ENCODE measurements at places on chromosomes 16 and 17.

DNA sequence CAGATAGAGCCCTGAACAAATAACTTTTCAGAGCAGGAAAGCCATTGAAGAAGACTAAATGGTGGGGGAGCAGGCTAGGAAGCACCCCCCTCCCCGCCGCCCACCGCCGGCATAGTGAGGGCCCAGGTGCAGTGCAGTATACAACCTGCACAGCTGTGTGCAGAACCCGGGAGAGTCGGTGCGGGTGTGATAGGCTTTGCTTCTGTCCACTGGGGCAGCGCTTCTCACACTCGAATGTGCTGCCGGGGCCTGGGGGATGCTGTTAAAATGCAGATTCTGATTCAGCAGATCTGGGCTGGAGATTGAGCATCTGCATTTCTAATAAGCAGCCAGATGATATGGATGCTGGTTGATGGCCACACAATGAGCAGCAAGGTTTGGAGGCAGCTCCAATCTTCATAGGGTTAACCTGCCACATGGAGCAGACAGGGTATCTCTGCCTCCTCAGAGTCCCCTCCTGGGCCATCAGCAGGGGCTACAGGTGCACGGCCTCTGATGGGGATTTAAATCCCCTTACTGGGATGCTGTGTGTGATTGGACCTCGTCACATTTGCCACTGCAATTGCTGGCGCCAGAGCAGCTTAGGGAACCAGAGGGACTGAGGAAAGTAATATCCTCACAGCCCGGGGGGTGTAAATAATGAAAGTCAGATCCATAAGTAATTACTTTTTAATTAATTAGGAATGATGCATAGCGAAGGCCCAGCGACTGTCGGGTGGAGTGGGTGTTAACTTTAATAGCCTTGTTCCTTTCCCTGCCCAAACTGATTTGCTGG lies 172.0 kb upstream of the RPL38 start:
- DNase-seq: no peak

- no peak for DNase-seq
Measured at GRCh38 chr17:61322325-61323002, 77.2 kb upstream of the TBX2 start.

DNA sequence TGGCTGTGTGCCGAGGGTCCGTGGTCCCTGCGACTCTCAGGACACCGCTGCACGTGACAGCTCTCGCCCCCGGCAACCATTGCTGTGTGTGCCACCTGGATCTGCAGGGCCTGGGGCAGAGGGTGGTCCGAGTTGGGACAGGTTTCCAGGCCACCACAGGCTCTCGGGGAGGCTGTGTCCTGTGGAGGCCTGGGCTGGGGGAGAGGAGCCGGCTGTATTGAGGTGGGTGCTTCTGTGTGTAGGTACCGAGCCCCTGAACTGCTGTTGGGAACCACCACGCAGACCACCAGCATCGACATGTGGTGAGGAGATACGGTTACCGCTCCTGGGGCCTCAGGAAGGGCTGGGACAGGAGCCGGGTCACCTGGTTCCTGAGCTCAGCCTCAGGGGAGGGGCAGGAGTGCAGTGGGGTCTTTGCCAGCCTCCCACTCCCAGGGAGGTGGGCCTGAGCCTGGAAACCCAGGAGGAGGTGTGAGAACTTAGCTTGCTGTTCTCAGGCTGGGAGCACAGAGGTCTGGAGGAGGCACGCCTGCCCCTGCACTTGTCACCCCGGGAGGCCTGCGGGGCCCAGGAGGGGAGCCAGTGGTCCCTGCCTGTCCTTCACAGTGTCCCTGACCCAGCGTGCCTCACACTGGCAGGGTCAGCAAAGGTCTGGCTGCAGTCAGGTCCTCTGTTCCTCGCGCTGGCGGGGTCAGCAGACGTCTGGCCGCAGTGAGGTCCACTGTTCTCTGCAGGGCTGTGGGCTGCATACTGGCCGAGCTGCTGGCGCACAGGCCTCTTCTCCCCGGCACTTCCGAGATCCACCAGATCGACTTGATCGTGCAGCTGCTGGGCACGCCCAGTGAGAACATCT lies 7.3 kb downstream of the SPATA2L start:
- DNase-seq: no peak

DNA sequence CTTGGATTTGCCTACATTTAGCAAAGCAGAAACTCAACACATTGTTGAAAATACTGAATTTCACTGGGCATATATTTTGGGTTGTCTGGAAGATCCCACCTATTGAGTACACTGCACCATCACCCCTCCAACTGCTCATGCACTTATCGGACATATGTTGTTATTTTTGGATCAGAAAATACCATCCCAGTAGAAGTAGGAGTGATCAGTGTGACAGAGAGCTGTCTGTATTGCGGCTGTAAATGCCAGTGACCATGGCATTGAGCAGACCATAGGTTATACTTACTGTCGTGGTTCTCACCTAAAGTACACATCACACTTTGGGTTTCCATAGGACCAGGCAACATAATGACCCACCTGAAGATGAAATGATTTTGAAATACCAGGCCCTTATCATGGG lies 264.7 kb downstream of the CDH13 start:
- DNase-seq: no peak

- no peak for DNase-seq
Measured at GRCh38 chr16:51821527-51821926, 670.5 kb upstream of the SALL1 start.

DNA sequence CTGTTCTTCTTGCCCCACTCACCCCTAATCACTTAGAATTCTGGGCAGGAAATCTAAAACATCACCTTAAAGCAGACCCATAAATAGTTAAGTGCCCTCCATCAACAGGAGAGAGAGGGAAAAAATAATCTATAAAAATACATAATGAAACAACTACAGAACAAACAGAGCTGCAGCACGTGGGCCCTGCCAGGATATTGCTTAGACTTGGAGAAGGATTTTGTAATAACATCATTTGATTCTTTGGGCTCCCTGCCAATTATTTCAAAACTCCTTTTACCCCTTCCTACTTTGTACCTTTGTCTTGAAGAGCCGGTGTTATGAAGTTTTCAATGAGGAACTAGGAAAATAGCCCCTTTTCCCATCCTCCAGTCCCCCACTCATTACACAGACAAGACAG lies 130.6 kb upstream of the TOX3 start:
- no peak for DNase-seq

DNA sequence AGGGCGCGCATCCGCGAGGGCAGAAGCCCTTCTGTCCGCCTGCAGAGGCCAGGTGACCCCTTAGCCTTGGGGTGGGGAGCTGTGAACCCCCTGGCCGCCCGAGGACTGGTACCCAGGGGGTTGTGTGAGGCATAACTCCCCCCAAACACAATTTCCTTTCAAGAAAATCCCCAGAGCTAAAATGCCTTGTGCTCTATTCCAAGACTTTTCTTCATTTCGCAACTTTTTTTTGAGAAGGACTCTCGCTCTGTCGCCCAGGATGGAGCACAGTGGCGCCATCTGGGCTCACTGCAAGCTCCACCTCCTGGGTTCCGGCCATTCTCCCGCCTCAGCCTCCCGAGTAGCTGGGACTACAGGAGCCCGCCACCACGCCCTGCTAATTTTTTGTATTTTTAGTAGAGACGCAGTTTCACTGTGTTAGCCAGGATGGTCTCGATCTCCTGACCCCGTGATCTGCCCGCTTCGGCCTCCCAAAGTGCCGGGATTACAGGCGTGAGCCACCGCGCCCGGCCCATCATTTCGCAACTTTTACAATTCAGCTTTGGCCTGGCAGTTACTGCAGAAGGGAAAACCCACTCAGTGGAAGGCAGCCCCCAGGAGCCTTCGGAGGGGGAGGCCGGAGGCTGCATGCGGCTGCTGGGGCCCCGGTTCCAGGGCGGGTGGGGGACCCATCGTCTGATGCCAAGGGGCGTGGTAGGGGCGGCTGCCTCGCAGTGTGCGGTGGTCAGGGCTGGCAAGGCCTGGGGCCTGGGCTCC lies 963 bp upstream of the APRT start:
- DNase-seq: no peak

GRCh38 chr16:47481698-47482374 lies 20.7 kb downstream of the PHKB start:
- DNase-seq: no peak

GRCh38 chr17:47317119-47317518 lies 6.6 kb upstream of the EFCAB13 start:
- DNase-seq: no peak

GRCh38 chr16:75011634-75012307 lies 12.9 kb downstream of the ZNRF1 start:
- no peak for DNase-seq

GRCh38 chr16:76038097-76038496 lies 239.1 kb upstream of the CNTNAP4 start:
- no peak for DNase-seq

DNA sequence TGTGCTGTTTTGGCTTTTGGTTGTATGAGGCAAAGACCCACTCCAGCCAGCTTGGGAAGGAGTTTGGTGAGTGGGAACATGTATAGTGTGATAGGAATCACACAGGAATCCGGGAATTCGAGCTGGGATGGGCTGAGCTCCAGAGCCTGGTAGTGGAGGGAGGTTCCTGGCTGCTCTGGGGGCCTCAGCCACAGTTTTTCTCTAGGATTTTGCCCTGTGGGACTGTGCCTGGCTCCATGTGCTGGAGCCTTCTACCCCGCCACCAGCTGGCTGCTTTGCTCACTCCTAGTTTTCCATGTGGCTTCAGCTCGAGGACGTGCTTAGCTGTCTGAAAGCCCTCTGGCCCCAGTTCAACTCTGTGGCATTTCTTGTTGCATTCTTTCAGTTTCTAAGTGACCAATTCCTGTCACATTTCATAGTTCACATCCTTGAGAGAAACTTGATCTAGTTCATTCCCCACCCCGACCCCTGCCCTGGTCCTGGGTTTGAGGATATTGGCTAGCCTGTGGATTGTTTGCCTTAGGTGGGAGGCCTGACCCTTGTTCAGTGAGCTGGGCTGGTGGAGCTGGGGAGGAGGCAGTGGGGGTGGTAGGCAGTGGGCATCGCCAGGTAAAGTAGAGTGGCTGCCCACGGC lies 5.0 kb downstream of the SEC14L1 start:
- peak; percentile 44 for DNase-seq

- no peak for DNase-seq
Measured at GRCh38 chr16:72112906-72113615, 19.4 kb downstream of the DHX38 start.

DNA sequence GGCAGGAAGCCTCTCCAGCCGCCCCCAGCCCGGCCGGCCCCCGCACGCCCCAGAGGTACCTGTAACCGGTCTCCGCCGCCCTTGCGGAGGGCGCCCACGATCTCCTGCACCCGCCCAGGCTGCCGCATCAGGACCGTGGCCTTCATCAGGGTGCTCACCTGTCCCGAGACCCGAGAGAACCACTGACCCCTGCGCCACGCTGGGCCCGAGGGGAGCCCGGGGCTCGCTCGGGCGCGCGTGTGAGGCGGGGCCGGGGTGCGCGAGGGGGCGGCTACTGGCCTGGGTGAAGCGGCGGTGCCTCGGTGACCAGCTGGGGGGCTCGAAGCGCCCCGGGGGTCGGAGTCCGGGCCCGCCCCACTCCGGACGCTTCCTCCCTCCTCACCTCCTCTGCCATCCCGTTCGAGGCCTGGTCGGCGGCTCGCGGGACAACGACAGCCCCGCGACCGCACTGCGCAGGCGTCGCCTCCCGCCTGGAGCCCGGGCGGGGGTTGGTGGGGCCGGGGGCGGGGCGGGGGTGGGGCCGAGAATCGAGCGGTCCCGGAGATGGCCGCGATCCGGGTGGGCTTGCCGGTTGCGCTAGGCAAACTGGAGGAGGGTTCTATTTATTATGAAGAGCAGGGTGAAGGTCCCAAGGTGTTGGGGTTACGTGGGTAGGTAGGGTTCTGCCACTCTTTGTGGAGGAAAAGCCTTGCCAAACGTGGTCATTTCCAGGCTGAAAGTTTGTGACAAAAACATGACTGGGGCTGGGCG lies at the start of gene NT5C3B:
TSS of gene NT5C3B (minus strand) at position 433 of the 750 bp plus-strand sequence. CDS start at position 394, 39 bp downstream.
- DNase-seq: peak; percentile 63

DNA sequence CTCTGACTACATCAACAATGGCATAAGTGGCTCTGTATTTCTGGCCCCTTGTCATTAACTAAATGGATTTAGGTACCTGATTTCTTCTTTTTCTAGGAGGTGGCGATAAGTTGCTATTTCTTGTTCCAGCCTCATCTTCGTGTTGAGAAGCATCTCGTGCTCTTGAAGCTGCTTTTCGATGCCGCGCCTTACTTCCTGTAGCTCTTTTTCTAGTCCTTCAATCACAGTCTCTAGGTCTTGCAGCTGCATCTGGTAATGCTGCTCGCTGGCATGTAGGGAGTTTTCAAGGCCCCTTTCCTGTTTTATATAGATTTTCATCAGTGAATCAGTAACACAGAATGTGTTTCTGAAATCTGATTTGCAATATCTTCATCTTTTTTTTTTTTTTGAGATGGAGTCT lies 5.1 kb downstream of the KRT222 start:
- DNase-seq: no peak

GRCh38 chr17:44105483-44105882 lies 18.0 kb downstream of the HDAC5 start:
- no peak for DNase-seq

- no peak for DNase-seq
Measured at GRCh38 chr17:1360975-1361374, 39.0 kb downstream of the YWHAE start.

GRCh38 chr16:69315486-69316311 lies 4.5 kb downstream of the VPS4A start:
- DNase-seq: no peak

DNA sequence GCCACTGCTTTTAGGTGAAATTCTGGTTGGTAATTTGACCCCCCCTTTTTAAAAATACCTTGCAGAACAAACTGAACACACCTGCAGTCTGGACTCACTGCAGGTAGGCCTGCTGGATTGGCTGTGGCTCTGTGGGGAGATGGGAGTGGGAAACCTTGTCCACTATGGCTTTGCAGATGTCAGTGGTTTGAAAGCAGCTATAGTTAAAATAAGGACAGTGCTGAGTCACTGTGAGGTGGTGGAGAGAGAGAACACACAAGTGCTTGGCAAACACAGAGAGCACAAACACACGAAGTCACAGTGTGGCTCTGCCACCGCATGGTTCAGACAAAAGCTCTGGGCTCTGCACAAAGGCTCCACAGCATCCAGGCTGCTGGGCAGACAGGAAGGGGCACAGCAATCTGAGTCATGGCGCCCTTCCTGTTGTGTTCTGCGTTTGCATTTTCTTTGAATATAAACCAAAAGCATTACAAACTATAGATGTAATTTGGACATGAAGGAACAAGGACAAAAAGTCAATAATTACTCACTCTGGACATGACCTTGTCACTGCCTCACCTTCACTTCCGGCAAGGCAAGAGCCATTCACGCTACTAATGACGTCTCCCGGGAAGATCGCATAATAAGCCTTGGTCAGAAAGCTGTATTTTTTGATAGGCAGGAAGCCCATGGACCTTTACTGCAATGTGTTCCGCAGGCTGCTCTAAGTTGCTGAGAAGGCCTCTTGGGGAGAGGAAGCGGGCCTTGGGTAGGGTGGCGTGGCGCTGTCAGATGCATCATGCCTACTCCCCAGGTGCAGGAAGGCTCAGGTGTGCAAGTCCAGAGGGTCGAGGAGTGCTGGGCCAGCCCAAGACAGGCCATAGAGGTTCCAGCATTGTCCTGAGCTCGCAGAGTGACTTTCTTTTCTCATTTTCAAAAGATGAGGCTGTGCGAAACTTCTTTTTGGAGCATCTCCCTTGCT lies 60.1 kb upstream of the MED9 start:
- DNase-seq: peak; percentile 95

- no peak for DNase-seq
Measured at GRCh38 chr17:30064738-30065137, 51.9 kb upstream of the NSRP1 start.

- DNase-seq: no peak
Measured at GRCh38 chr16:2841606-2842339, 11.7 kb downstream of the ZG16B start.

- no peak for DNase-seq
Measured at GRCh38 chr16:10969615-10970014, 25.3 kb downstream of the CLEC16A start.

- peak; percentile 95 for DNase-seq
Measured at GRCh38 chr16:31476303-31477219, 4.6 kb downstream of the TGFB1I1 start.

- DNase-seq: peak; percentile 98
Measured at GRCh38 chr16:23207485-23207884, 24.9 kb downstream of the SCNN1G start.

All from NCI-H510A treated with DMSO at 0.1 percent for 48 hours (cell line).